ENCODE measurements at places on chromosomes 7 and 10.

- DNase-seq = no peak
Observed at GRCh38 chr7:157496416-157497275, 159.8 kb downstream of the DNAJB6 start.

- DNase-seq = no peak
Observed at GRCh38 chr7:120837599-120837998, 20.3 kb downstream of the TSPAN12 start.

GRCh38 chr7:108609643-108610042, 40.0 kb downstream of the DNAJB9 start:
- DNase-seq = no peak

DNA sequence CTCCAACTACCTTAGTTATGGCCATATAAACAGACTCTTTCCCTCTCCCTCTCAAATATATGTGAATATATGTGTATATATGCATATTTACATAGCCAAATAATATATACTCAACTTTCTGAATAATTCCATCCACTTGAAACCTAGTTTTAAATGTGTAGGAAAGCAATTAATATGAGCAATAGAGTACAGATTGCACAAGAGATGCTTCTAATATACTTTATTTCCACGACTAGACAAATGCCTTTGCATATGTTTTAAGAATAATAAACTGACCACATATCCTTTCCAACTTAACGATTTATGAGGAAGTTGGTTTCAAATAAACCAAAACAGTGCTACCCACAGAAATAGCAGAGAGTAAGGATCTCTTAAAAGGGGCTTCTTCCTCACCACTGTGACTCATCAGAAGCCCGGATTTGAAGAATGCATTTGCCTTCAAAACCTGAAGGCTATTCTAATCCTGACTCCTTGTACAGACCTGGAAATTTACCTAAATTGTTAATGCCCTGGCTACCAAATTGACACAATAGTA, 266.3 kb downstream of the AHR start:
- DNase-seq = no peak

GRCh38 chr7:77537136-77537777, at the start of gene PTPN12:
Gene PTPN12, plus strand, starts transcription at chr7:77537295. Its CDS starts 252 bp downstream, at chr7:77537547.
- DNase-seq = no peak

- no peak for DNase-seq
Observed at GRCh38 chr10:95745501-95745900, 10.5 kb upstream of the ENTPD1 start.

- no peak for DNase-seq
Observed at GRCh38 chr7:116512520-116513188, 12.2 kb upstream of the CAV1 start.

DNA sequence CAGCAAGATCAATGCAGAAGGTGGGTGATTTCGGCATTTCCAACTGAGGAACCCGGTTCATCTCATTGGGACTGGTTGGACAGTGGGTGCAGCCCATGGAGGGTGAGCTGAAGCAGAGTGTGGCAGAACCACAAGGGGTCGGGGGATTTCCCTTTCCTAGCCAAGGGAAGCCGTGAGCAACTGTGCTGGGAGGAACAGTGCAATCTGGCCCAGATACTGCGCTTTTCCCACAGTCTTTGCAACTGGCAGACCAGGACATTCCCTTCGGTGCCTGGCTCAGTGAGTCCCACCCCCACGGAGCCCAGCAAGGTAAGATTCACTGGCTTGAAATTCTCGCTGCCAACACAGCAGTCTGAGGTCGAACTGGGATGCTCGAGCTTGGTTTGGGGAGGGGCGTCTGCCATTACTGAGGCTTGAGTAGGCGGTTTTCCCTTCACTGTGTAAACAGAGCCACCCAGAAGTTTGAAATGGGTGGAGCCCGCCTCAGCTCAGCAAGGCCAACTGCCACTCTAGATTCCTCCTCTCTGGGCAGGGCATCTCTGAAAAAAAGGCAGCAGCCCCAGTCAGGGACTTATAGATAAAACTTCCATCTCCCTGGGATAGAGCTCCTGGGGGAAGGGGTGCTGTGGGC, 58.6 kb upstream of the SLC26A5 start:
- no peak for DNase-seq

All from cortex of kidney (tissue), 1 donor.